ENCODE measurements at places on chromosomes 7 and 10.

- DNase-seq, result no peak
These were observed 23.5 kb downstream of the TRPV5 start for GRCh38 chr7:142910031-142910433.

- DNase-seq, result no peak
These were observed 97.3 kb upstream of the MBL2 start for GRCh38 chr10:52869864-52870263.

GRCh38 chr10:132185601-132186487, 904 bp upstream of the DPYSL4 start:
- DNase-seq, result peak; percentile 61

- no peak for DNase-seq
These were observed 143.1 kb downstream of the DPP6 start for GRCh38 chr7:154195266-154195665.

DNA sequence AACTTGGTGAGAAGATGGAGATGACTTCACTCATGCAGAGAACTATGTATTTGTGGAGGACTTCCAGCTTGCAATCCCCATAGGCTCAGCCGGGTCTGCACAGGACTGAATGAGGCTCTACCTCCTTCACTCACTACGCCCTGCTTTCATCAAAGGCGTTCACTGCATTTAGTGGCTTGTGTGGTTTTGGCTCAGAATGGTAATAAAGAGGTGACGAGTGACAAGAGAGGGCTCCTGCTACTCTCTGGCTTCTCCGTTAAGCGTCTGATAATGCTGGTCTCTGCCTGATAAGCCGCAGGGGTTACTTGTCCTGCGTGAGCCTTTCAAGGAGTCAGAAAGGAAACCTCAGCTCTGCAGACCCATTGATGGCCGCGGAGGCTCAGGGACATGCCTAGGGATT, 343.4 kb downstream of the PRPF18 start:
- no peak for DNase-seq

DNA sequence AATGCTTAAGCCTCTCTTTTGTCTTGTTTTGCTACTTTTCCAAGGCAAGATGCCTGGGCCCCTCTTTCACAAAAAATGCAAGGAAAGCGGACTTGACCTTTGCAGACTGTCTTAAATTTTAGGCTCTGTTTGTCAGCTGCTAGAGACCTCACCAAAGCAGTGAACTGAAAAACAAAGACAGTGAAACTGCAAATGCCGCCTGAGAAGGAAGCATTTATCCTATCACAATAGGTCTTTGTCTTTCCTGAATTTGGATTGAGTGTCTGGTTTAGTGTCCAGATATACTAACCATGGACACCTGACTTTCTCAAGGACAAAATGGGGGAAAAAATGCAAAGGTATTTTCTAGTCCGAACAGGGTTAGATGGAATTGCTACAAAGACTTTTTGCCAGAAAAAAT, 256.9 kb downstream of the INHBA start:
- DNase-seq, result no peak

DNA sequence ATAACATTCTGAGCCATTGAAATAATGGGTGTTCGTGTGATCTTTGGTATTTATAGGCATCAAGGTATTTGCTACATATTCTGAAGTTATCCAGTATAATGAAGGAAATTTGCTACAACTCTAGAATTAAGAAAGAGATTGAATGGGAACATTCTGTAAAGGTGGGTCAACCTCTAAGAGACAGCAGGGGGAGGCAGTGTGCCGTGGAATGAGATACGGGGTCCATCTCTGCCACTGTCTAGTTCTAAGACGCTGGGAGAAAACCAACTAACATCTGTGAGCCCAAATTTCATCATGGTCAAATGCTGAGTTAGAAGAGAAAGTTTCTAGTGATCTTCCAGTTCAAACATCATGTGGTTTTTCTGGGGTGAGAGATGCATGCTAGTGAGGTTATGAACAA, 368.9 kb downstream of the SORCS1 start:
- DNase-seq, result no peak

DNA sequence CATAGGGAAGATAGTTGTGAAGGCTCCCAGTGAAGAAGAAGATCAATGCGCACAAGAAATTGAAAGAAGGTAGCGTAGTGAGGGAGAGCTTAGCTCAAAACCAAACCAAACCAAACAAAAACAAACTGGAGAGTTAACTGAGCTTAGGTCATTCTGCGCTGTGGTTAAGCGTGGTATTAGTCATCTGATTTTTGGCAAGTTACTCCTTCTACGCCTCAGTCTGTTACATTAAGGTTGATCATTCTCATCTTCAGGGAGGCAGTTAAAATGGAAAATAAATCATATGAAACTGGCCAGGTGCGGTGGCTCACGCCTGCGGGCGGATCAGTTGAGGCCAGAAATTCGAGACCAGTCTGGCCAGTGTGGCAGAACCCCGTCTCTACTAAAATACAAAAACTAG, 259.7 kb downstream of the EXOC4 start:
- no peak for DNase-seq

Measured in activated T-cell treated with anti-CD3 and anti-CD28 coated beads, Interleukin-2, amount 50 U/mL, for 24 hours (primary cell).